ENCODE measurements at places on chromosomes 1 and 21.

- peak; percentile 45 for ATAC-seq
Measured at GRCh38 chr1:21622466-21623315, 46.5 kb downstream of the RAP1GAP start.

- no peak for ATAC-seq
Measured at GRCh38 chr1:116804736-116805135, 50.5 kb downstream of the CD2 start.

DNA sequence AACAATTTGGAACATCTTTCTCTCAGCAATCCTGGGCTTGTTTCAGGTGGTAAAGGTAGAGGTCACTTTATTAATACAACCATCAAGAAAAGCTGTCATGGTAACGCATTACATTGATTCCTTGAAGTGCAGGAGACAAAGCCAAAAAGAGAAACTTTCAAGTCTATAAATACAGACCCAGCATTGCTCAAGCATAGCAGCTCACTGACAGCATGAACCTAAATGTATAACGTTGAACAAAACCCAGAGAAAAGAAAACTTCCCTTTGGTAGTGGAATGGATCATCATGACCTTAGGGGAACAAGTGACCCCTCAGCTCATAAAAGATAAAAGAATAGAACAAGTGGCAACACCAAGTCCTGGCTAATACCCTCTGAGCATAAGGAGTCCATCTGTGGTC lies 332.2 kb downstream of the NTNG1 start:
- no peak for ATAC-seq

GRCh38 chr1:190494451-190494850 lies 16.8 kb upstream of the BRINP3 start:
- ATAC-seq, result no peak

DNA sequence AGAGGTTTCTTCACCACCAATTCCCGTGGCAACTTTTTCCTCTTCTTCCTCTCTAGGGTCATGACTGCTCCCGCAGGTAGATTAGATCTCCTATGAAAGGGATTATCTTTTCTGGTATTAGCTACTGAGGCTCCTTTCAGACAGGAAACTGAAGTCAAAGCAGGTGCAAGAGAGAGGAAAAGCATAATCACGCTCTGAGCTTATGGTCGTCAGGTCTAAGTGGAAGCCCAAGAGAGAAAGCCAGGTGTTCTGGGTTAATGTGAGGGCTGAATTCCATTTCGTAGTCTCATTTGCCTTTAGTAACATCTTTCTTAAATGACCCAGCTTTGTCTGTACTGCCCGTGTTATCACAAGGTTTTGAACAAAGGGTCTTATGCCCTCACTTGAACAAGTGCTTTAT lies 8.3 kb upstream of the MAP3K21 start:
- ATAC-seq, result no peak

DNA sequence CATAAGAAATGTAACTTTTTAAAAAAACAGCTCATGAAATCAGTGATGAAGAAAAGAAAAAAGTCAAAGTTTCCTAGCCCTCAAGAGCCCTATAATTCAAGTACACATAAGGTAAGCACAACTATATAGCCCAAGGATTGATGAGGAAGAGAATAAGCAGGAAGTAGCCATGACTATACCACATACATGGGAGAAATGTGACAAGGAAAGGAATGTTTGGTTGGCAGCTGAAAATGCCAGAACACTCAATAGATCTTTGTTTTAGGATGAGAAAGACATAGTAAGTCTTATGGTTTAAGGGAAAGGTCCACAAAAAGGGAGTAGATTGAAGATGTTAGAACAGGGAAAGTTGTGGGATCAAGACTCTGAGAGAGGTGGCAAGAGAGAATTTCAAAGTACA lies 5.7 kb downstream of the DOCK7 start:
- no peak for ATAC-seq

GRCh38 chr1:30765556-30766434 lies 8.2 kb upstream of the LAPTM5 start:
- ATAC-seq, result no peak

DNA sequence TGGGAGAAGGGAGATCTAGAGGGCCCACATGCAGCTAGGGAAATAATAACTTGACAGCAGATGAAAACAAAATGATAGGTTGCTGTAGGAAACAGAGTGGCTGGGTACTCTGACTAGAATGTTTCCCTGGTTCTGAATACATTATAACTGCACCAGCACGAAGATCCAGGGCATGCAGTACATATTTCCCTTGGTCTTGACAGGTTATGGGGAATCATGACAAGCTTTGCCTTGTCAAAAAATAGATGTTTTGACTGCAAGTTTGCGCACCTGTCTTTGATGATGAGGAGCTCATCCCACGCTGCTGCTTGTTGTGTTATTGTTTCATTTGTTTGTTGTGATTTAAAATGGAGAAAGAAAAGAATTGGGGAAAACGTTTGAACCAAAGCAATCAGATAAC lies 292.9 kb downstream of the PDE4B start:
- no peak for ATAC-seq

- ATAC-seq, result peak; percentile 44
Measured at GRCh38 chr1:64471218-64472039, 1.5 kb downstream of the CACHD1 start.

- ATAC-seq, result no peak
Measured at GRCh38 chr1:180565121-180565871, 6.5 kb downstream of the OVAAL start.

DNA sequence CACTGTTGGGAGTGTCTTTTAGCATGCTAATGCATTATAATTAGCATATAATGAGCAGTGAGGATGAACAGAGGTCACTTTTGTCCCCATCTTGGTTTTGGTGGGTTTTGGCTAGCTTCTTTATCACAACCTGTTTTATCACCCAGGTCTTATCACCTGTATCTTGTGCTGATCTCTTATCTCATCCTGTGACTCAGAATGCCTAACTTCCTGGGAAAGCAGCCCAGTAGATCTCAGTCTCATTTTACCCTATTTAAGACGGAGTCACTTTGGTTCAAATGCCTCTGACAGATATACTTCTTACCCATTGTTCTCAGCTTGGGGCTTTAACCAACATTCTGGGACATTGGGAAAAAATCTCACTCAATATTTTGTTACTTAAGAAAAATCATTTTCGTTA lies 348.7 kb downstream of the PBX1 start:
- ATAC-seq, result no peak

DNA sequence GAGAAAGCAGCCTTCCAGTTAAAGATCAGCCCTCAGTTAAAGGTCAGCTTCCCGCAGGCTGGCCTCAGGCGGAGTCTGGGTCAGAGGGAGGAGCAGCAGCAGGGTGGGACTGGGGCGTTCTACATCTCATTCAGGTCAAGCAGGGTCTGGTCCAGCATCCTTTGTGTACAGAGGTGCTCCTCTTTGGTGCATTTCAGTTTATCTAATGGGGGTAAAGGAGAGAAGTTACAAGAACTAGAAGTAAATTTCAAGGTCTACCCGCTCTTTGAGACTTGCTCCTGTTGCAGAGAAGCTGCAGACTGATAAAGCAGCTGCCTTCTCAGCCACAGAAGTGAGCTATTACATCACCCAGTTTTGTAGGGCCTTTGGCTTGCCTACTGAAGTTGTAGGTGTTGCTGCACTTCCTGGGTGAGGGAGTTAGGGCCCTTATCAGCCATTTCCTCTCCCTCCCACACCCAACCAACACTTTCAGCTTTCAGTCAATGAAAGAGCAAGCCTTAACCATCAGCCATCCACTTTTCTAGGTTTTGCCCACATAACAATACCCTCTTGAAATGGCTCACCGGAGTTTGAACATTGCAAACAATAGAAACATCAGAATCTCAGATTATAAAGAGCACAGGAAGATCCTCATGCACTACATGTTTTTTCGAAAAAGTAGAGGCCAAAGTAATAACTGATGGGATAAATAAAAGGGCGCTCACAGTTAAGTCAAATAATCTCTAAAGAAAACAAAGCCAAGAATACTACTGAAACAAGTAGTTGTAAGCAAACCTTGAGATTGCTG lies 2.8 kb upstream of the NUP210L start:
- ATAC-seq, result no peak

DNA sequence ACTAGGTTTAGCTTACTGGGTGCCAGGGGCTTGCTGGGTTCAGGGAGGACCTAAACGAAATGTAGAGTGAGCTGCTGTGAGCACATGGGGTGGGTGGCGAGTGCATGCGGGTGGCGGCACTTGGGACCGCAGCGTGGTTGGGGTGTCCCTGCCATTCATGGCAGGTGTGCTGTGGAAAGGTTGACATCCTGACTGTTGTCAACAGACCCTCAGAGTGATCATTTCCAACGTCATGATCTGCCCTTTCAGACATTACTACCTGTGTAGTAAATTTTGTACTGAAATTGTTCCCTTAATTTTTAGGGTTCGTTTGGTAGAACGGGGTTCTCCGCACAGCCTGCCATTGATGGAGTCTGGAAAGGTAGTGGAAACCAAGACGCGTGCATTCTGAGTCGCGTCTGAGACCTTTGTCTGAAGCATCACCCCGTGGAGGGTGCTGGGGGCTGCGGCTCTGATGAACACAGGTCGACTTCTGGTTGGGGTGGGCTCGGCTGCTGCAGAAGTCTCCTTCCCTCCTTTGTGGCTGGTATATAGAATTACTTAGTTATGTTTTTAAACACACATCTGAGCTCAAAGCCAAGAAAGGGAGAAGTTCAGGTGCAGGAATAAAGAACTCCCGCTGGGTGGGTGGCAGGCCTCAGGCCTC lies 43.3 kb downstream of the S100B start:
- no peak for ATAC-seq

DNA sequence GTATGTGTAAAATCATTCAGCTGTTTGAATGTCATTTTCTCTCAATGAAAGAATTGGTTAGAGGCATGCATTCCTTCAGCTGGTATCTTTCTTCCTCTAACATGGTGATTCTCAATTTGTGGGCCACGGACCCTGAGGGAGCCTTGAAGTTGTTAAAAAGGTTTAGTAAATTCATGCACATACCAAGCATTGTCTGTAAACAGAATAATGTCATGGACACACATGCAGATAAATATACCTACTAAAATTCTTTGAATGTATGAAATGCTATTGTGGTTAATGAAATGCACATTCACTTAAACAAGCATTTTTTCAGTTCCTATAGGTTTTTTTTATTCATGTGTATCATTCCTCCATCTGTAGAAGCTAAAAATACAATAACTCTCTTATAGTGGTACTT lies 65.4 kb downstream of the PBX1 start:
- ATAC-seq, result no peak

- ATAC-seq, result no peak
Measured at GRCh38 chr1:40155135-40155534, 6.1 kb upstream of the RLF start.

- ATAC-seq, result no peak
Measured at GRCh38 chr1:46159516-46159915, 15.4 kb upstream of the TSPAN1 start.

DNA sequence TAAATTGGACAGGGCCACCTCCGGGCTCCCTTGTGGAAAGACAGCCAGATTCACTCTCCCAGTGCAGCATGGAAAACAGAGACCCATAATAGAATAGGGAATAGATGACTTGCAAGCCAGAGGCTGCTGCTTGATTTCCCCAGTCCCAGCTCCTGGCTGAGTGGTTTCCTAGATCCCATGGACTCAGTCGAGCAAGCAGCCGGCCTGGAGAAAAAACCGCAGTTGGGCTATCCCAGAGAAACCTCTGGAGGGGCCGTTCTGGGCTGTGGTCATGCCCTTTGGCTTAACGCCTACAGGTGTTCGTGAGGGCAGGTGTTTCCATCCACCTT lies 61.7 kb downstream of the ELK4 start:
- no peak for ATAC-seq

DNA sequence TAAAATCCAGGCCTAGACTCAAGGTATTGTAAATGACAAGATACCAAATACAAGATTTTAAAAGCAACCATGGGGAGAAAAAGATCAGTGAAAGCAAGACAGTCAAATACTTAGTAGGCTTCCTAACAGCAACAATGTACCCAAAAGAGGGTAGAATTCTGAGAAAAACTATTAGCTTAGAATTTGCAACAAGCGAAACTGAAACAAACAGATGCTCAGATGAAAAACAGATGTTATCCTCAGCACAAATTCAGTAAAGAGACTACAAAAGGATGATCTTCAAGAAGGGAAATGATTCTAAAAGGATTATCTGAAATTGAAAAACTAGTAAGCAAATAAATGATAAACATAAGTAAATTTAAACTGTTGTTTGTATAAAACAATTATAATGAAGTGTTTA lies 40.0 kb downstream of the PDC start:
- ATAC-seq, result no peak

- no peak for ATAC-seq
Measured at GRCh38 chr1:110370827-110371226, 20.0 kb downstream of the SLC16A4 start.

GRCh38 chr1:30942326-30942963 lies 33.9 kb upstream of the SDC3 start:
- no peak for ATAC-seq

DNA sequence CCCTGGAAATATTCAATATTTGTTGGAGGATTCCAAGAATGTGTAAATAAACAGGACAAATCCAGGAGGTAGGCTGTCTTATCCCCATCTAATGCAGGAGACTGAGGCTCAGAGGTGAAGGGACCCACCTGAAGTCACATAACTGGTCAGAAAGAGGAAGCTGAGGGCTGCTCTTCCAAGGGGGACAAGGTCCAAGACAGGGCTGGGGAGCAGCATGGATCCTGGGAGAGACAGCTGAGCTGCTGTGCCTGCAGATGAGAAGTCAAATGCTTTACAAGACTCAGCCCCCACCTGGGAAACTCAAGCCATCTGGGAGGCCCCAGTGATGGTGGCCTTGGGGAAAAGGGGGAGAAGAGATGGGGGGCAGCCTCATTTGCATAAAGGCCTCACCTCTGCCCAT lies 224.4 kb downstream of the PTPRU start:
- no peak for ATAC-seq

- ATAC-seq, result no peak
Measured at GRCh38 chr1:204338997-204339396, 20.7 kb downstream of the PLEKHA6 start.

- no peak for ATAC-seq
Measured at GRCh38 chr1:55216096-55216495, 932 bp upstream of the USP24 start.

GRCh38 chr1:100750005-100750885 lies 30.7 kb downstream of the VCAM1 start:
- no peak for ATAC-seq

DNA sequence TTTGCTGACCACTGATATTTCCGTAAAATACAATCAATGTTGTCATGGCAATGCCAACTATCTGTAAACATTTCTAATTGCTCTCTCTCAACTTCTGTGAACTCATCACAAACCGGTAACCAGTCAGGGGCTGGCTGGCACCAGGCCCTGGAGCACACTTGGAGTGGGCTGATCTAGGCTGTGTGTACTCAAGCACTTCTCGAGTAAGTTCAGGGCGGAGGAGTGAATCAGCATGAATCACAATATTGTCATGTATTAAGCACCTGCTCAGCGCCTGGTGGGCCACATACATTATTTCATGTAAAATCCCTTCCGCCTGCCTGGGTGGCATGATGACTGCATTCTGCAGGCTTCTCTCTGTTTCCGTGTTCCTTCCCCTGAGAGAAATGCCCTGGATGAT lies 212.4 kb downstream of the FOXD2 start:
- no peak for ATAC-seq
